ENCODE measurements at places on chromosomes 5 and 9.

GRCh38 chr5:146047396-146047795, 58.0 kb downstream of the PLAC8L1 start:
- DNase-seq = no peak

DNA sequence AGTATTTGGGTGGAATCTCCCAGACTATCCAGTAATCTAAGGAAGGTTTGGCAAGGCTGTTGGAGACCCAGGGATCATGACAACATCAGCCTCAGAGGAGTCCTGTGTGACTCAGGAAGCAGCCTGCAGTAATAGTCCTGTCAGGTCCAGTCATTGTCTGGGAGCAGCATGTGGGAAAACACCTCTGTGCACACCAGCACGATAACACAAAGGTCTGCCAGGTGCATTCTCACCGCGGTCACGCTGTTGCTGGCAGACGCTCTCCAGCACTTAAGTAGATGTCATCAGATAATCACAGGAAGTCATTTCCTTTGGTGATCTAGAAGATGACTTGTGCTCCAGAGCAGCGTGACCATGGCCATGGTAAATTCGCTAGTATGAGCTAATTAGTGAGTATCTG, 99.2 kb upstream of the IQGAP2 start:
- no peak for DNase-seq

GRCh38 chr5:38093855-38094254, 164.5 kb upstream of the EGFLAM start:
- DNase-seq = no peak

DNA sequence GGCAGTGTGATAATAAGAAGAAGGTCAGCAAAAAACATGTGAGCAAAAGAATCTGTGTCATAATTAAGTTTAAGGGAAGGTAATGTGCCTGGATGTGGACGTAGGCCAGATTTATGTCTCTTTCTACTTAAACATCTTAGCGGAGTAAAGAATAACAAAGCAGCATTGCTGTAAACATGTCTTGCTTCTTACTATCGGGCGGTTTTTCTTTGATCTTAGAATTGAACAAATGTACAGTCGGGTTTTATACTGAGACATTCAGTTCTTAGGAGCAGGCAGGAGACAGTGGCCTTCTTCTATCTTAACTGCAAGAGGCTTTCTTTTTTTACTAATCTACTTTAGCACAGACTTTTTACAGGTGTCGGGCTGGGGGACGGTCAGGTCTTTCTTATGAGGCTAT, 40.4 kb upstream of the FLT4 start:
- no peak for DNase-seq

DNA sequence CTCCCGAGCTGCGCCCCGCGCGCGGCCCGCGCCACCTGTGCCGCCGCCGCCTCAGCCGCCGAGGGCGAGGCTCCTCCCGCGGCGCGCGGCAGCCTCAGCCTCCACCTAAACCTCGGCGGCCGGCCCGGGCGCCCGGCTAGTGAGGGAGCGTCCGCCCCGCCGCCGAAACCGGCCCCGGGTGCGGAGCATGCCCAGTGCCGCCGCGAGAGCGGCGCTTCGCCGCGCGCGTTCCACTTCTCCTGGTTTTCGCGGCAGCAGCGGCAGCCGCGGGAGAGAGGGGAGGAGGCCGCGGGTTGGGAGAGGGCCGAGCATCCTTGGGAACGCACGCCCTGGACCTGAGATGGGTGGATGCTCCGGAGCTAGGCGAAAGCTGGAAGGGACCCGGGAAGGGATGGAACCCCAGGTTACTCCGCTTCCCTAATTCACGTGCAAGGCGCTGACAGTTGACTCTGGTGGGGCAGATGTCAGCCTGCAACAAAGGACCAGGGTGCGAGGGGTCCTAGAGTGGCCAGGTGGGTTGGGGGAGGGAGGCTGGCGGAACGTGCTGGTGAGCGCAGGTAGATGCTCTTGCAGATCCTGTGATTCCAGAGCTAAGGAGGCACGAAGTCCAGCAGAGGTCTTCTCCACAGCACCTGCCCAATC, at the start of gene CTNND2:
TSS of gene CTNND2 (minus strand) at position 182 of the 642 bp plus-strand sequence. CDS start 593 bp downstream, outside the sequence.
- DNase-seq = no peak

GRCh38 chr9:15426019-15426418, 3.3 kb downstream of the SNAPC3 start:
- no peak for DNase-seq

GRCh38 chr5:14251733-14252132, 108.6 kb downstream of the TRIO start:
- no peak for DNase-seq

DNA sequence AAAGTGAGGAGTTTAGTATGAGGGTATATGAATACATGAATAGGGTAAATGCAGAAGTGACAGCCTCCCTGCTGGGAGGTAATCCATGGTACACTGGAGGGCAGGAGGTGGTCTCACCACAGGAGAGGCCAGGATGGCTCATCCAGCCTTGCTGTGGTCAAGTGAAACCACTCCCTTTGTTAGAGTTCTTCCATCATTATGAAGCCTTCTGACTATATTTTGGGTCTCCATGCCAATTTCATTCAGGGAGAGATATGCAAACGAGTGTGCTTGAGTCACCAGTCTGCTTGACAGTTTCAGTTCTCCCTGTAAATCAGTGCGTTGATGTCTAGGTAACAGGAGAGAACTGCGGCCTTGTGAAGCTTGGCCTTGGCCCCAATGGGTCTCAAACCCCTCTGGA, 16.4 kb downstream of the PPP3R2 start:
- no peak for DNase-seq

- no peak for DNase-seq
These were observed 13.5 kb downstream of the RABGAP1 start for GRCh38 chr9:122954253-122954691.

DNA sequence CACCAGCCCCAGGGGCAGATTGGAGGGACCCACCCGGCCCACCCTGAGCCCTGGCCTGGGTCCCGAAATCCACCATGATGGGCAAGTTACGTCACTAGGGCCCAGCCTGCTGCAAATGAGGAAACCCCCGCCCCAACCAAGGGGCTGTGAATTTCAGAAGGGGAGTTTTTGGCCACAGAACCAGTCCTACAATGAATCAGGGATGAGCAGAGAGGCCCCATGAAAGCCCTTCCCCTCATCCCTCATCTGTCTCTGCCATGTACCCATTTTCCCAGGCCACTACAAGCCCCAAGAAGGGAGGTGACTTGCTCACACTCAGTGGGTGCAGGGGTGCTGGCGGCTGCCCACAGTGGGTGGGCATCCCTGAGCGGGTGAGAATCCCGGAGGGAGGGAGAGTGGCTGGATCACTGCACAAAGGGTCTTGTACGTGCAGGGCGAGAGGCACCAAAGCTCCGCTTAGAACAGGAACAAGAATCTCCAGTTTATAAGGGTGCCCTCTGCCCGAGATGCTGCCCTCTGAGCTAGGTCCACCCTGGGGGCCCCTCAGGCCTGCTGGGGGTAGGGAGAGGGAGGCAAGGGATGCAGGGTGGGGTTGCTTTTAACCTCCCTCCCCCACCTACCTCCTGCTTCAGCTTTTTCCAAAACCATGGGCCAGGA, 10.4 kb upstream of the TCF7 start:
- DNase-seq = no peak

DNA sequence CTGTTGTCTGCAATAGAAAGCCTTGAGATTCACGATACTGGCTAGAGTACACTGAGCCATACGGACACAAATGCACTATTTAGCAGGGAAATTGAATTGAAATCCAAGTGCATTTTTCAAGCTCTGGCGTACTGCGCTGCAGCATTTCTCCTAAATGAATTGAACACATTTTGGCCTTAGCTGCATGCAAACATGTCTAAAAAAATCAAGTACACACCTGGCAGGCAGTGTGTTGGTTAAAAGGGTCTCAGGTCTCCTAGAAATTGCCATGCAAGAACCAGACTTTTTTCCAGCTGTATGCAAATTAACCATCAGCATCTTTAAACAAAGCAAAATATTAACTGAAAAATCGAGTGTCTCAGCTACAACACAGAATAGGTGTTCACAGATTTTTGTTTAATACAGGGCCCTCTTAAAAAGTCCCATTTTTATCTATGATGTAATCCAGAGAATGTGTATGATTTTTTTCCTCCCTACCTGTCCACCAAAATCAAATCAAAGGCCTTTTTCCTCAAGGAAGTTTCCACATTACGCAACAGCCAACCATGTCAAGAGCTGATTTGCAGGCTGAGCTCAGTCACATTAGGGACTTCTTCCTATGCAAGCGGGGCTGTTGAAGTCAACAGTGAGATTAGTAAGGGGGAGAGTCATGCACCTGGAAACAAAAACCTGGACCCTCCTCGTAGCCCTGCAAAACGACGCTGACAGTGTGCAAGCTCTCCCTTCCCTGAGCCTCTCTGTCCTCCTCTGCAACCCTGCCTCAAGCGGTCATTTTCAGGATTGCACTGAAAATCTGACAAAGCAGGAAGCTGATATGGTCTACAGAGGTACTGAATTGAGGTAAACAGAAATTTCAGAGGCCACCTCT, 14.1 kb upstream of the SFXN1 start:
- no peak for DNase-seq

- no peak for DNase-seq
These were observed 271.0 kb downstream of the PRR16 start for GRCh38 chr5:120735076-120735475.

DNA sequence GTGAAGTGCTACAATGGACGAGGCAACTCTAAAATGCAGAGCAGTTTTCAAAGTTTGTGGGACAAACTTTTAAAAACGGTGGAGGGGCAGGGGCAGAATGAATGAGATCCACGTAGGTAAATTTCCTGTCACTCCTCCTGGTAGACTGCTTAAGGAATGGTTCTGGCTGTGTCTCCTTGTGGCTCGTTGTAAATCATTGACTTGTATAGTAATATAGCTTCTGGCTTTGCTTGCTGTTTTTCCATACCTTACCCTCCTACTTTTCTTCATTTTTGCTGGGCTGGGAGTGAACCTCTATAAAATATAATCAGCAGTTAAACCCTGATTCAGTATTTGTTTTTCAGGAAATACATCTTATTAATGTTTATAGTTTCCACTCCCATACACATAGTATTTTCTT, 235.7 kb downstream of the TUSC1 start:
- DNase-seq = no peak

DNA sequence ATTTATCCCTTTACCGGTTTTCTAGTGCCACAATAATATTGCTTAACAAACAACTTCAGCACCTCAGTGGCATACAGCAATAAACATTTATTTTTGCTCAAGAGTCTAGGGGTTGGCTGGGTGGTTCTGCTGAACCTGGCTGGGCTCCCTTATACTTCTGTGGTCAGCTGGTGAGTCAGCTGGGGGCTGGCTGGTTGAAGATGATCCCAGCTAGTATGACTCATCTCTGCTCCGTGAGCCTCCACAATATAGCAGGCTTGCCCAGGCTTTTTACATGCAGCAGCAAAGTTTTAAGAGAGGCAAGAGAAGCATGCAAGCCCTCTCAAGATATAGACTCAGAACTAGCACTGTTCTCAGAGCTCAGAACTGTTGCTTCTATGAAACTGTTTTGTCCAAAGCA, 523.5 kb upstream of the CLINT1 start:
- peak; percentile 27 for DNase-seq

GRCh38 chr9:17611917-17612316, 33.1 kb downstream of the SH3GL2 start:
- no peak for DNase-seq

DNA sequence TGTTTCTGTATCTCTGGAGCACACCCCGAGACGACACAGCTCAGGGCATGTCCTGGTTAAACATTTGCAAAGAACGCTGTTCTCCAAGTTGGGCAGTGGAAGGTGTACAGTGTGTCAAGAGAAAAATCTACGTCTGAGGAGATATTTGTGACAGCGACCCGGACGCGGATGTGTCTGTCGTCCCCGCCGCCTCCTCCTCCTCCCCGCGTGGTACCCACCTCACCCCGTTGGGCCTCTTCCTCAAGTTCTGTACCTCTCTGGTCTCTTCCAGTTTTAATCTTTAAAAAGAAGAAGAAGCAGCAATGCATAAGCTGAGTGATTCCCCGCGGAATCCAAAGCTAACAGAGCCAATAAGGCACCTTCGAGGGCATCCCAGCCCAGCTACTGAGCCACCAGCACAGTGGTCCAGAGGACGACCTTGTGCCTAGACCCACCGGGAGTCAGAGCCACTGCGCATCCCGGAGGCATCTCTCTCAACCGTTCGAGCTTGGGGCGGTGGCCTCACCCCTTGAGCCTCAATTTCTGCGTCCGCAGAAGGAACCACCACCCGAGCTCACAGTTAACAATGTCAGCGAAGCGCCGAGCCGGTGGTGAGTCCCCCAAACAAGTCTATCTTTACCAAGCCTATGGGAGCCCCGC, 467 bp downstream of the C9orf78 start:
- DNase-seq = no peak

DNA sequence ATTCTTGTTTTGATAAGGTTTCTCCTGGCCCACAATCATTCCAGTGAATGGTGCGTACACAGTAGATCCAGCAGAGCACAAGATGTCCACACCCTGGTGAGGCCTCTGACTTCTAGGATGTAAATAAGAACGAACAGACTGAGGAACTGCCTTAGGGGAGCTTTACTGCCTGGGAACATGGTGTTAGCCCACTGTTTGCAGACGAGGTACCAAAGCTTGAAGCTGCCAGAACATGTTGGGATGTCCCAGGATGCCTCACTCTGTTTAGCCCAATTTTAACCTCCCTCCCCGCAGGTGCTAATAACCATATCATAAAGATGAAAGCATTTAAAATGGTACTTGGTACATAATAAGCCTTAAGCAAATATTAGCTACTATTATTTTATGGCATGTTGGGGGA, 3.5 kb downstream of the LECT2 start:
- DNase-seq = no peak

DNA sequence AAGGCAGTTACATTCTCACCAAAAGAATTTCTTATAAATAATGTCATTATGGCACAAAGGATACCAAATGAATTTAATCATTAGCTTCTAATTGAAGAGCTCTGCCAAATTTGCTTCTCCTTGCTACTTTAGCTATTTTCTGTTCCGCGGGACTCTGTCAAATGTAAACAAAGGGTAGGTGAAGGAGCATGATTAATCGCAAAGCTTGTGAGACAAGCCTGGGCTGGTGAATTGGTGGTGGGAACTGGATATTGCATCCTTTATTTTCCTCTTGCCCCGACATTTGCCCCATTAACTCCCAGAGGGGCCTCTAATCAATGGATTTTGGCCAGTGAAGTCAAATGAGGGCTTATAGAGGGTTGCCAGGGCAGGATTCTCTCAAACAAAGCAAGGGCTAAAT, 234.2 kb upstream of the RFX3 start:
- DNase-seq = no peak

DNA sequence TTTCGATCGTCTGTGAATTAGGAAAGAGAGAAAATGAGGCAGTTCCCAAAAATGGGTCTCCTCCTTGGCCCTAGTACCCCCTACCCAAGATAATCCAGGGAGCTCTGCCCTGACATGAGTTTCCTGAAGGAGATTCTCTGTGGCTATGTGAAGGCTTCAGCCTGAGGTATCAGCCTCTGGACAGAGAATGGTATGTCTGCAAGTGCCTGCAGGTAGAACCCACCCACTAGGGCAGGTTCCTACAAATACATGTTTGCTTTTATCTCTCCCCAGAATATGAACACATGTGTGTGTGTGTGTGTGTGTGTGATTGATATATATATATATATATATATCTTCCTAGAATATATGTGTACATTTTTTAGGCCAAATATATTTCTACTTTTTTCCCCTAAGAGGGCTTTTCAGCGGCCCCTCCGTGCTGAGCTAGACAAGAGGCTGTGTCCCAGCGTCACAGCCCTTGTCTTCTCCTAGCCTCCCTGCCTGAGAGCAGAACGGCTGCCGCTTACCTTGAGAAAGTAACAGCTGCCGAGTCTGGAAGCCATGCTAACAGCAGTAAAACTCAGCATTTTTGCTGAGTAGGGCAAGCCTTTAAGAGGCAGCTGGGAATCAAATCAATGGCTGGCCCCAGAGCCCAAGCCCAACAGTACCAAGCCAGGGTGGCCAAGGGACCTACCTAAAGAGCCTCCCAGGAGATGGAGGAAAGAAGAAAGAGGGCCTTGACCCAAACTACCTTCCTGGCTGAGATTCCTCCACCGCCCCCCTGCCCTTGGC, 2.1 kb downstream of the BRINP1 start:
- no peak for DNase-seq

Data from 8988T (cell line).